Activated naive CD4-positive, alpha-beta T cell treated with anti-CD3 and anti-CD28 coated beads for 36 hours (primary cell): ENCODE measurements at places on chromosomes 16 and 17. TPM values are rescaled to one million over a fixed set of nuclear protein-coding genes. Genes with fewer than 3 reads are reported as not detected.

BRIP1 gene
- 12.9 TPM for total RNA-seq

NKD1 gene
- 2.6 TPM for total RNA-seq

PRSS27 gene
- total RNA-seq, result 1.7 TPM

TMC5 gene
- not detected for total RNA-seq

PIRT gene
- not detected for total RNA-seq

- no peaks in the 10 kb centered on the region for H3K27me3 ChIP-seq
- DNase-seq, result no peak
- H3K36me3 ChIP-seq, result peaks cover 6% of the 10 kb centered on the region
- peaks cover 35% of the 10 kb centered on the region for H3K4me1 ChIP-seq
Observed at GRCh38 chr16:4411684-4412083, 4.7 kb downstream of the CORO7 start.

DNA sequence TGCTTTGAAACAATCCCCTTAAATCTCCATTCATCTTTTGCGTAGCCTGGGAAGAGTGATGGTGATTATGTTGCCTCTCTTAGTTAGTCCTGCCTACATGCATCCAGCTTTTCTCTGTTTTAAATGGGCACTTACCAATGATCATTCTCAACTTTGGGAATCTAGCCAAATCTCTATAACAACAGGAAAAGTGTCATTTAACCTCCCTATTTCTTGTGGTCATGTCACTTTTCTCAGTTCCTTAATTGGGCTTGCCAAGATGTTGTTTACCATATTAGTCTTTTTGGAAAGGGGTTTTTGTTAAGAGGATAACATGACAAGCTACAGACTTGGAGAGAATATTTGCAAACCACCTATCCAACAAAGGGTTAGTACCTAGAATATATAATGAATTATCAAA lies 15.6 kb upstream of the CLEC10A start:
- H3K4me3 ChIP-seq, result no peak overlapping the region
- no peak overlapping the region for H3K27ac ChIP-seq
- DNase-seq, result no peak
- no peaks in the 10 kb centered on the region for H3K27me3 ChIP-seq
- H3K4me1 ChIP-seq, result peaks cover 3% of the 10 kb centered on the region

GRCh38 chr16:3979070-3979469 lies 98.6 kb upstream of the CREBBP start:
- no peak overlapping the region for H3K27ac ChIP-seq
- H3K4me1 ChIP-seq, result peaks cover 4% of the 10 kb centered on the region
- no peak for DNase-seq
- H3K4me3 ChIP-seq, result no peak overlapping the region

GRCh38 chr16:68287276-68288251 lies 23.2 kb downstream of the SLC7A6OS start:
- peaks cover 97% of the 10 kb centered on the region for H3K4me1 ChIP-seq
- peaks cover 55% of the 10 kb centered on the region for H3K36me3 ChIP-seq
- H3K4me3 ChIP-seq, result peak overlapping the region; percentile 12
- no peaks in the 10 kb centered on the region for H3K27me3 ChIP-seq
- DNase-seq, result peak; percentile 73

DNA sequence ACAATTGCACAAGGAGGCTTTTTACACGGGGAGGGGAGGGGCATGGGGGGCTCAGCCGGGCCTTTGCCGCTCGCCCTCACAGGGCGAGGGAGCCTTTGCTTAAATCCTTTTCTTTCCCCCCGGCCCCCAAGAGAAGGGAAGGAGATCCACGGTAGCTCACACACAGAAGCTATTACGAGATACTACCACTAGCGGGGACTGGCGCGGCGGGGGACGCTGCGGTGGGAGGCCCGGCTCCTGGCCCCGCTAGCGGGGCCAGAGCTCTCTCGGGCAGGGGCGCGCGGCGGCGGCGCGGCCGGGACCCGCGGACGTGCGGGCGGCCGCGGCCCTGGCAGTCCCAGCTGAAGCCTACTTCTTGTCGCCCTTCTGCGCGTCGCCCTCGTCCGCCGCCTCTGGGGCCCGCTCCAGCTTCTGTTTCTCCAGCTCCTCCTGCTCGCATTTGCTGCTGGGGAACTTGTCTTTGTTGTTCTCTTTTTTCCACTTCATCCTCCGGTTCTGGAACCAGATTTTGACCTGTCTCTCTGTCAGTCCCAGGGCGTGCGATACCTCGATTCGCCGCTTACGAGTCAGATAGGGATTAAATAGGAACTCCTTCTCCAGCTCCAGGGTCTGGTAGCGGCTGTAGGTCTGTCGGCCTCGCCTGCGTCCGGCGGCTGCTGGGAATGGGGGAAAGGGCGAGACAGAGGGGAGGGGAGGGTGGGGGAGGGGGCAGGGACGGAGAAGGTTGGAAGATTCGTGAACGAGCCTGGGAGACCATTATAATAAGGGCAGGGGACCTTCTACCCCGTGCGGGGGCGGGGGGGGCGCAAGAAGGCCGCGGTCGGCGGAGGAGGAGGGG lies 2.0 kb downstream of the HOXB8 start:
- peaks cover 42% of the 10 kb centered on the region for H3K4me1 ChIP-seq
- H3K36me3 ChIP-seq, result no peaks in the 10 kb centered on the region
- H3K4me3 ChIP-seq, result peak overlapping the region; percentile 80
- peak; percentile 47 for DNase-seq
- peaks cover 76% of the 10 kb centered on the region for H3K27me3 ChIP-seq
- H3K27ac ChIP-seq, result no peak overlapping the region
